Stimulated activated CD8-positive, alpha-beta memory T cell treated with anti-CD3 and anti-CD28 coated beads, Interleukin-15, amount 100 ng/mL, for 24 hours (primary cell): ENCODE measurements at places on chromosomes 3 and 15.

- no peak for DNase-seq
Measured at GRCh38 chr15:101353240-101353639, 58.2 kb upstream of the SNRPA1 start.

- no peak for DNase-seq
Measured at GRCh38 chr15:57221134-57221533, 155.2 kb upstream of the CGNL1 start.

- no peak for DNase-seq
Measured at GRCh38 chr15:93800805-93801204, 430.6 kb upstream of the MCTP2 start.

- no peak for DNase-seq
Measured at GRCh38 chr3:13472286-13472685, 7.8 kb upstream of the HDAC11 start.

- no peak for DNase-seq
Measured at GRCh38 chr15:63436341-63436740, 54.7 kb upstream of the CA12 start.

DNA sequence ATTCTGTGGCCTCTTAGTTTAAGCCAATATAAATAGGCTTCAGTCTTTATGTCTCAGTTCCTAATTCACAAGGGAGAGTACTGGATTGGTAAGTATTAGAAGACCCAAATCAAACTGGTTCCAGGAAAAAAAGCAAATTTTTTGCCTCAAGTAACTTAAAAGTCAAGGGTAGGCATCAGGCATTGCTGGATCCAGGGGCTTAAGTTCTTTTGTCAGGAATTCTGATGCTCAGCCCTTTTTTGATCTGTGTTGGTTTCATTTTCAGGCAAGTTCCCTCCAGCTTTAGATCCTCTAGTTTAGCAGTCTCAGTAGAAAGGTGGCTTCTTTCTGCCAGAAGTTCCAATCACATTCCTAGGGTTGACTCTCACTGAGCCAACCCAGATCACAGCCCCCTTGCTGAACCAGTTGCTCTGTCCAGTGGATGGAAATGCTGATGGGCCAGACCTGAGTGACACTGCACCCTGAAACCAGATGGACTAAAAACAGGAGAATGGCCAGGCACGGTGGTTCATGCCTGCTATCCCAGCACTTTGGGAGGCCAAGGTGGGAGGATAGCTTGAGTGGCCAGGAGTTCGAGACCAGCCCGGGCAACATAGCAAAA is 253.5 kb downstream of the SHQ1 start:
- no peak for DNase-seq

GRCh38 chr15:98700519-98700918 is 52.2 kb downstream of the IGF1R start:
- no peak for DNase-seq

- DNase-seq: no peak
Measured at GRCh38 chr3:73917643-73918042, 292.9 kb upstream of the PDZRN3 start.

- no peak for DNase-seq
Measured at GRCh38 chr15:74826921-74827320, 494 bp downstream of the CPLX3 start.

DNA sequence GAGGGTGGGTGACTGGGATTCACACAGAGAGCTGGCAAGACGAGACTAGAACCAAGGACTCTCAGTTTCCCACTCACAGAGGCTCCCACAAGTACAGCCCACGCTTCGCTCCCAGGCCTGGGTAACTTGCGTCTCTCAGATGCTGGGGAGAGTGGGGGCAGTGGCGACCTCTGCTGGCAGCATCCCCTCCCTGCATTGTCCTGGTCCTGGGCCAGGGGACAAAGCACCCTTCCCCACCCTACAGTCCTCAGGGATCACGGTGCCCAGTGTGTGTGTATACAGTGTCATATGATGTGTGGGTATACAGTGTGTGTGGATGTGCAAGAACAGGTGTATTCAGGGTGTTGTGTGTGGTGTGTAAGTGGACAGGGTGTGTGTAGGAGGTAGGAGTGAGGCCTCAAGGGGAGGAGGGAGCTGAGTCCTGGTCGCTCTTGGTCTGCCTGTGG is 12.8 kb downstream of the VILL start:
- DNase-seq: no peak

- no peak for DNase-seq
Measured at GRCh38 chr3:4824926-4825325, 154.3 kb upstream of the BHLHE40 start.

- no peak for DNase-seq
Measured at GRCh38 chr3:126746395-126747177, 42.5 kb downstream of the CHCHD6 start.

DNA sequence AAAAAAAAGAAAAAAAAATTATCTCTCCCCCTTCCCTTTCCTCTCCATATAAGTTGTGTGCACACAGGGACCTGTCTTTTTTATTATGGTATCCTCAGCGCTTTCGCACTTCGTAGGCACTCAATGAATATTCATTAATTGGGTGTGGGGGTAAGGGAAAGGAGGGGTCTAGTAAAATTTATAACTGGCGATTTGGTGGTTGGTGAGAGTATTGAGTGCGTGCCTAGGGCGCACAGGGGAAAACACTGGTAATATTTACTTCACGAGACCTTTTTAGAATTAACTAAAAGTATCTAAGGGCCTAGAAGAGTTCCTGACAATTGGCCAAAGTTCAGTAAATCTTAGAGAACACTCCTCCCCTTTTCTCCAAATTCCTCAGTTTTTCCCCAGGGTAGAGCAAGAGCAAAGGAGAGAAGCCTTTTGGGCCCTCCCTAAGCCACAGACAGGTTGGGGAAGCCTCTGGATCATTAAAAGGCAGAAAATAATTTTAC is 25.7 kb downstream of the TYRO3 start:
- DNase-seq: no peak

DNA sequence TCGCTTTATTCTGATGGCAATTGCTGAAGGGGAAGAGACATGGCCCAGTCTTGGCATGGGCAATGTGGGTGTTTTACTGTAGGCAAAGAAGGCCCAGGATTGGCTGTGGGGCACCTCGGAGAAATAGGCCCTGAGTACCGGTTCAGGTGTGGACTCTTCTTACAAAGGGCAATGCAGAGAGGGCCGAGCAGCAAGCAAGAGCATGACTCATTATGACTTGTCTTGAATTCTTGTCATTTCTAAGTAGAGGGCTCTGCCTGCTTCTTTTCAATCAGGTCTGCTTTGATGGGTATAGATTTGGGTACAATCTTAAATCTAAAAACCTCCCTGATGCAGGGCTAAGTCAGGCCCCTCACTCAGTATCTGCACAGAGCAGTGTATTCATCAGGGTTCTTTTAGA is 14.8 kb upstream of the BUB1B start:
- DNase-seq: no peak

DNA sequence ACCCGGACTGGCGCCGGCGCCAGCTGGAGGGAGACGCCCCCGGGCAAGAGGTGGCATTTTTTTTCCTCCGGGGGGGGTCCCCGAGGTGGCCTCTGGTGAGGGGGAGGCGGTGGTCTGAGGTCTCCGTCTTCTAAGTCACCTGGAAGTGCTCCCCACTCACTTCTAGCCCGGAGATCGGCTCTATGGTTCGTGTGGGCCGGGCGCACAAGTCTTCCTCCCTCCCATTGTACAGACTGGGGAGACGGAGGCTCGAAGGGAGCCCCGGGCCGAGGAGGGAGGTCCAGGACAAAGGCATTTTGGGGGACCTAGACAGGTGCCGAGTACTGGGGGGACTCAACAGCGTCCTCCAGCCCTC is 4.4 kb downstream of the GATA2 start:
- DNase-seq: no peak

GRCh38 chr3:187490366-187490765 is 122.2 kb downstream of the RTP4 start:
- DNase-seq: no peak

DNA sequence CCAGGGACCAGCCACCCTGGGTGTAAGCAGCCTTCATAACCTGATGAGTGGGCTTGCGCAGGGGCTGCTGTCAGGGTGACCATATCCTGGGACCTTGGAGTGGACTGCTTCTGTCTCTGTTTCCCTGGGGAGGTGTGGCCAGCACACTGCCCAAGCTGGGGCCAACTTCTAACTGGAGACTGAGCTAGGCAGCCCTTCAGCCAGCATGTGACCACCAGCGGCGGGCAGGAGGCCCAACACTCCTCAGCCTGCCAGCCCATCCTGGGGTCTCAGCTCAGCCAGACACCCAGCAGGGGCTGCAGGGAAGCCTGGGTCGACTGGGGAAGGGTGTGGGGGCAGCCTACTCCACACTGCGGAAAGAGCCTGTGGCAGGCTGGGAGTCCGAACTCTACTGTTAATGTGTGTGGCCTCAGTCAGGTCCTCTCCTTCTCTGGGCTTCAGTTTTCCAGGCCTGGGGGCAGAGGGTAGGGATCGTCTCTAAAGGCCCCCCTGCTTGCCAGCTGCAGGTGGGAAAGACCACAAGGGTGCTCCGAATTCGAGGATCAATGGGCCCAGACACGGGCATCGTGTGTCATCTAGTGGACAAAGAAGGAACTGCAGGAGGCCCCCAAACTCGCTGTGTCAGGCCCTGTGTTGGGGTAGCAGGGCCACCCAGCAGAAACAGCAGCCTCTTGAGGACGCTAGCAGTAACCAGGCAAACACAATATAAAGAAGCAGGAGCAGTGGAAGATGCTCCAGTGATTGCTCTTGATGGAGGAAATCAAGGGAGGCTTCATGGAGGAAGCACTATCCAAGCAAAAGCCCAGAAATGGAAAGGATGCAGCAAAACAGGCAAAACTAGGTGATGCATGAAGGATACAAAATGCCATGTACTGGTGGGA is 2.0 kb upstream of the SEMA3G start:
- DNase-seq: peak; percentile 35

- no peak for DNase-seq
Measured at GRCh38 chr15:83379579-83379959, 67.6 kb upstream of the SH3GL3 start.

GRCh38 chr3:171840811-171841619 is 2.1 kb upstream of the TMEM212 start:
- no peak for DNase-seq

DNA sequence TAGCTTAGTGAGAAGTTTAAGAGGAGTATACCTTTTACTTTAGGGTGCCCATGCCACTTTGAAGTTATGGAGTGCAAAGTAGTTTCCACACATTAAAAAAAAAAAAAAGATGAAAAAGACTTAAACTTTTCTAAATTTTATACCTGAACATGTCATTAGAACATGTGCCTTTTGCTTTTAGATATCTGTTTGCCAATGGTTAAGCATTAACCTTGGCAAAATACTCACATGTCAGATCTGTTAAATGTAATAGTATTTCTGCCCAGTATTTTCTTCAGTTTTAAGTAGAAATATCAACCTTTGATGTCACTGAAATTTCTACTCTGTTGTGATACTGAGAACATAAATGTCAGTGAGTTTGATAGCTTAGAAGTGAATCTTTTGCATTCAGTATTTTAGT is 12.2 kb downstream of the ZFAND6 start:
- DNase-seq: no peak

DNA sequence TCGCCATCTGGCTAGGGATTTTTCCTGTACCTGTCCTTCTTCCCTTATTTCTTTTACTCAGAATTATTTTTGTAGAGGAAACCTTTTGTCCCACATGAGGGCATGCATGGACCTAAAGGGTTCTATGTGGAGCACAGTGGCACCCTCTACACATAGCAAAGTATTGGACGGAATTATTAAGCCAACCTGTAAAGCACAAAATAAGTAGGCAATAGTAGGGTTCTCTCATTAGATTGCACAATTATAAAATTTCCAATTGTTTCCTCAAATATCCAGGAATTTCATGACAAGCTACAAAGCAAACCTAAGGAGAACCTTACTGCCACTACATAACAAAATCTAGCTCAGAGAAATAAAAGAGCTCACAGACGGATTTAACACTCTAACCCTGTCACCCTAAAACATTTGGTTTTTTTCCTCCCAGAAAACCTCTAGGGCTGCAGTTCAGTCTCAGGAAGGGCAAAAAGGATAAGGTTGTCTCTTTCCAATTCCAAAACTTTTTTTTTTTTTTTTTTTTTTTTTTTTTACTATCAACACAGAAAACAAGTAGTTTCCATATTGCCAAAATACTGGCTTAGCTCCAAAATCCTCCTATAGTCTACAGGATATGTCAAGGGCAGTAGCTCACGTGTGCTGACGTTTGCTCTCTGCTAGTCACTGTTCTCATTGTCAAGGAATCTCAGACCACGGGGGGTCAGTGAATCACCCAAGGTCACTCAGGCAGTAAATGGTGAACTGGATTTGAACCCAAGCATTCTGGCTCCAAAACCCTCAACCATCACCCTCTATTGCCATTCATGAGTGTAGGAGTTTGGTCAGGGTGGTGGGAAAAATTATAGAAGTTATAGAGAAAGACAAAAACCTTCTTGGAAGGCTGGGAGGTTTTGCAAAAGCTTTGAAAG is 52.3 kb downstream of the NCEH1 start:
- DNase-seq: no peak

- DNase-seq: no peak
Measured at GRCh38 chr15:78712797-78713515, 71.9 kb upstream of the CHRNB4 start.

- peak; percentile 0 for DNase-seq
Measured at GRCh38 chr15:56242576-56243162, 1.0 kb downstream of the RFX7 start.

- DNase-seq: no peak
Measured at GRCh38 chr3:58900386-58900785, 149.4 kb downstream of the CFAP20DC start.

DNA sequence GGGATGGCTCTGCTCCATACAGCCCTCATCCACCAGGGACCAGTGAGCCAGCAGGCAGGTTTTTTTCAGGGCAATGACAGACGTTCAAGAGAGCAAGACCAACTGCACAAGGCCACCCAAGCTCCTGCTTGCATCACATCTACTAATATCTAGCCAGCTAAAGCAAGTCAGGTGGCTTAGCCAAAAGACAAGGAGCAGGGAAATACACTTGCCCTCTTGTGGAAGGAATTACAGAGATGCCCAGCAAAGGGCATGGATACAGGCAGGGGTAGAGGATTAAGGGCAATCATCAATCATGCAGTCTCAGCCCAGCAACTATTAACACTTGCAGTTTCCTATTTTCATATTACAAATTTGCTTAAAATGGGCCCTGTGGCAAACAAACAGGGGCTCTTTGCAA is 81.5 kb upstream of the NTRK3 start:
- DNase-seq: no peak

GRCh38 chr3:129245141-129245540 is 4.3 kb upstream of the COPG1 start:
- DNase-seq: no peak

GRCh38 chr3:34886443-34886842 is 752.9 kb upstream of the ARPP21 start:
- no peak for DNase-seq

GRCh38 chr3:170049146-170050000 is 11.6 kb downstream of the GPR160 start:
- no peak for DNase-seq

GRCh38 chr3:8882642-8883041 is 80.6 kb downstream of the RAD18 start:
- DNase-seq: no peak

GRCh38 chr15:22902046-22902445 is 63.6 kb downstream of the NIPA2 start:
- no peak for DNase-seq

DNA sequence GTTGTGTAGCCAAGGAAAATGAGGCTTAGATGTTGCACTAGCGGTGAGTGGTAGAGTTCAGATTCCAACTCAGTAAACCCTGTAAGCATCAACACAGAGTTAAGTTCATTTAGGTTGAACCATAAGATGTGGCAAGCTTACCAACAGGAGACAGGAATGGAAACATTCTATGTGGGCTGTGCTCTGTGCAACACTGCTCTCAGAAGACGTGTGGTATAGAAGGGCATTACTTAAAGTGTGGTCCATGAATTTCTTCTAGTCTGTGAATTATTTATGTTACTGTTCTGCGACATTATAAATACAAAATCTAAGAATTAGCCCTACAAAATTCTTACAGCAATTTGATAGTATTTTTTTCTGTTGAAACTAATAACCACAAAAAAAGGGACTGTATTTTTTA is 213.3 kb downstream of the GRM7 start:
- DNase-seq: no peak
